H9 (cell line): ENCODE measurements at places on chromosomes 16 and 17. TPM values are rescaled to one million over a fixed set of nuclear protein-coding genes. Genes with fewer than 3 reads are reported as not detected.

Gene HEATR9
- not detected in 2 replicates for total RNA-seq

Gene PMFBP1
- total RNA-seq, result 1.6 and 2.7 TPM in 2 replicates

DNA sequence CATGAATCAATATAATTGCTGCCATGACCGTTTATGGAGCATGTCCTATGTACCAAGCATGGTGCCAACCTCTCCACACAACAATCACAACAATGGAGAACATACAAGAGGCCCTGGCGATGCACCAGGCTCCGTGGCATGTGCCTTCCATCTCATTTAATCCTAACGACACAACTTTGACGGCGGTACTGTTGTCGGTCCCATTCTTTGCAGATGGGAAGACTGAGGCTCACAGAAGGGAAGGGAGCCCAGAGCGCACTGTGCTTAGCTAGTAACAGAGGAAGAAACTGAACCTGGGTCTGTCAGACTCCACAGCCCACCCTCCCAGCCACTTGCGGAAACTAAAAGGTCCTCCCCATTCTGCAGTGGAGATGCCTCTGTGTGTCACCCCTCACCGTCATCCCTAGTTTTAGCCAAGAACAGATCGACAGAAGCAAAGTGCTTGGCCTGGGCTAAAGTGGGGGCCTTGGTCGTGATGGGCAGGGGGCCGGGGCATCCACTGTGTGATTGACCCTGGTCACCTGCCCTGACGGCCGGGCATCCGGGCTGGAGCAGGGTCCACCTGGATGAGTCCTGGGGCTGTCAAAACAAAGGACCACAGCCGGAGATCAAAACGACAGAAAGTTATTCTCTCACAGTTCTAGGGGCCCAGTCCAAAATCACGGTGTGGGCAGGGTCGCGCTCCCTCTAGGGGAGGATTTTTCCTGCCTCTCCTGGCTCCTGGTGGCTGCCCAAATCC lies 183.9 kb downstream of the C16orf95 start:
- no peaks in the 10 kb centered on the region for H3K27me3 ChIP-seq
- no peak for DNase-seq
- H3K27ac ChIP-seq, result no peak overlapping the region
- no peaks in the 10 kb centered on the region for H3K4me1 ChIP-seq
- H3K4me3 ChIP-seq, result no peak overlapping the region
- H3K36me3 ChIP-seq, result peaks cover 2% of the 10 kb centered on the region; the same call in 1 of the 2 replicates

DNA sequence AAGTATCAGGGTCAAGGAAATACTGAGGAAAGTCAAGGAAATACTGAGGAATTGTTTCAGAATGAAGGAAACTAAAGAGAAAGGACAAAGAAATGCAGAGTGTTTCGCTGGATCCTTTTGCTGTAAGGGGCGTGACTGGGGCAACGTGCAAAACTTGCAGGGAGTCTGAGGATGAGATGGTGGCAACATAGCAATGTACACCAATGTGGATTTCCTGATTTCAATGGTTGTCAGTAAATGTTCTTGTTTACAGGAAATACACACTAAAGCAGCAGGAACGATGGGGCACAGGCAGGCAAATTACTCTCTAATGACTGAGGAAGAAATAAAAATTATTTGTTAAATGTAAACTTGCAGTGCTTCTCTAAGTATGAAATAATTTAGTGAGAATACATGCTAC lies 34.4 kb downstream of the ZZEF1 start:
- DNase-seq, result no peak
- H3K27me3 ChIP-seq, result no peaks in the 10 kb centered on the region
- peaks cover 56% of the 10 kb centered on the region for H3K36me3 ChIP-seq
- H3K4me3 ChIP-seq, result no peak overlapping the region
- no peak overlapping the region for H3K27ac ChIP-seq
- no peaks in the 10 kb centered on the region for H3K4me1 ChIP-seq

DNA sequence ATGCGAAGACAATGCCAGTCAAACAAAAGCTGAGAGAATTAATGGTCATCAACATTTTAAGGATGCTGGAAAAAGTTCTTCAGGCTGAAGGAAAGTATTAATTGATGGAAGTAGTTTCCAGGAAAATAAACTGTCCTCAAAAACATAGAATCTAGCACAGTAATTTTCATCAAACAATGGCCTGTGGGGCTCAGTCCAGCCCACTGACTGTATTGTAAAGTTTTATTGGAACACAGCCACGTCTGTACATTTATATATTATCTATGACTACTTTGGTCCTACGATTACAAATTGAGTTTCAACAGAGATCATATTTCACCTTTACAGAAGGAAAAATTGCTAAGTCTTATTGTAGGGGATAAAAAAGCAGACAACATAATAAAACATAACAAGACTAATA lies 484.5 kb downstream of the KCNJ2 start:
- H3K4me1 ChIP-seq, result no peaks in the 10 kb centered on the region
- H3K36me3 ChIP-seq, result no peaks in the 10 kb centered on the region
- H3K27ac ChIP-seq, result no peak overlapping the region
- H3K4me3 ChIP-seq, result no peak overlapping the region
- DNase-seq, result no peak
